ENCODE measurements at places on chromosomes 6 and 20.
A peak's percentile ranks its signal among the peaks of the same experiment; 100 is the strongest.

GRCh38 chr20:23233341-23233740 is 117.2 kb upstream of the NXT1 start:
- no peak for DNase-seq

GRCh38 chr6:7938562-7939183 is 28.1 kb upstream of the TXNDC5 start:
- no peak for DNase-seq

DNA sequence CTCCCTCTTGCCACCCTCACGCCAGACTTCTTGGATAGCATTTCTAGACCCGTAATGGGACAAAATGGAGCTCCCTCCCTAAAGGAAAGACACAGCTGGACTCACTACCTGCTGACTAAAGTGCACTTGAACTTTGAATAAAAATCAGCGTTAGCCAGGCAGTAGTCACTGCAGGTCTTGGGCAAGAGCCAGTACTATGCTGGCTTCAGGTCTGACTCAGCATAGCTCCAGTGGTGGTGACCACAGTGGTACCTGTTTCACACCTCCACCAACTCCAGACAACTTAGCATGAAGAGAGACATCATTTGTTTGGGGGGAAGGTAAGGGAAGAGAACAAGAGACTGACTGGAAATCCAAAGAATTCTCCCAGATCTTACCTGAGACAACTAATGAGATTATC is 906.8 kb downstream of the GRIK2 start:
- no peak for DNase-seq

DNA sequence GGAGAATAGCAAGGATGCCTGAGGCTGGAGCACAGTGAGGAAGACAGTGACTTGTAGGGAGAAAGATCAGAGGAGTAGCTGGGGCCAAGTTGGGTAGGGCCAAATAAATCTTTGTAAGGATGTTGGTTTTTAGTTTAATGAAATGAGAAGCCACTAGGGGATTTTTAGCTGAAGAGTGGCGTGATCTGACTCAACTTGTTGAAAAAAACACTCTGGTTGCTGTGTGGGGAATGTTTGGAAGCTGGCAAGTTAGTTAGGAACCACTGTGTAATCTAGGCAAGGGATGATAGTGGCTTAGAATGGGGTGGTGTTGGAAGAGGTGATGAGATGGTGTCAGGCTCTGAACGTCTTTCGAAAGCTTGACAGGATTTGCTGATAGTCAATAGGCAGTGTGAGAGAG is 176.1 kb upstream of the HDDC2 start:
- no peak for DNase-seq

GRCh38 chr6:50353603-50354002 is 303.9 kb upstream of the DEFB112 start:
- peak; percentile 9 for DNase-seq

DNA sequence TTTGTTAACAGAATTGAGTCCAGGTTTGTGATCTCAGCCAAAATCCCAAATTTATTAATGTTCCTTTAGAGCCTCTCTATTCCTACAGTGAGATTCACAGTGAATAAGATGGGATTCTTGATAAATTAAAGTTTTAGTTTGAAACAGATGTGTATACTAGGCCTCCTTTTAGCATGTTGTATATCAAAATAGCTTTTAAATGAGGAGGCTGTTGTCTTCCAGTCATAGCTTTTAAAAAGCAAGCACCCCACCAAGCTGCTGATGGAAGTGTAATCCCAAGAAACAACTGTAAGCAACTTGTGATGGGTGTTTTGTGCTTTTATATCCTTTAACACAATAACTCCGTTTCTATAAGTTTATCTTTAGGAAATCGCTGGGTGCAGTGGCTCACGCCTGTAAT is 7.0 kb downstream of the GTF2H5 start:
- no peak for DNase-seq
